ENCODE measurements at places on chromosomes 2 and 18. TPM values are rescaled to one million over a fixed set of nuclear protein-coding genes. Genes with fewer than 3 reads are reported as not detected.

- H3K27me3 ChIP-seq = no peaks in the 10 kb centered on the region
- DNase-seq = no peak
- no peaks in the 10 kb centered on the region for H3K36me3 ChIP-seq
- H3K4me3 ChIP-seq = no peak overlapping the region
These were observed 59.6 kb downstream of the SPIRE1 start for GRCh38 chr18:12598181-12598930.

DNA sequence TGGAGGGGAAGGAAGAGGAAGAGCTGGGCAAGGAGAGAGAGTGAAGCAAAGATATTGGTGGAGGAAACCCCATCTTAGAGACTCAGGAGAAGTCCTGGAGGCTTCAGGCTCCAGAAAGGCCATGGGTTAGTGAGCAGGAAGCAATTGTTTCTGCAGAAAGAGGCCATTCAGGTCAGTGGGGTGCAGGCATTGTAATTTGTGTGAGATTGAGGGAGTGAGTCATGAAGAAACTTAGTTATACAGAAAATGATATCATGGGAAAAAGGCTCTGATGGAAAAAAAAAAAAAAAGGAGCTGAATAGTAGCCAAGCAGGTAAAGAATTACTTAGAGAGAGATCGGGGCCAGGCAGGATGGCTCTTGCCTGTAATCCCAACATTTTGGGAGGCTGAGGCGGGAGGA, 4.0 kb downstream of the EMILIN2 start:
- no peak overlapping the region for H3K27ac ChIP-seq
- H3K4me3 ChIP-seq = no peak overlapping the region
- H3K36me3 ChIP-seq = no peaks in the 10 kb centered on the region
- DNase-seq = no peak
- peaks cover 14% of the 10 kb centered on the region for H3K27me3 ChIP-seq

- no peak overlapping the region for H3K27ac ChIP-seq
- no peaks in the 10 kb centered on the region for H3K27me3 ChIP-seq
- peak; percentile 31 for DNase-seq
- H3K4me1 ChIP-seq = no peaks in the 10 kb centered on the region
- no peak overlapping the region for H3K4me3 ChIP-seq
- no peaks in the 10 kb centered on the region for H3K36me3 ChIP-seq
These were observed 1029.1 kb upstream of the KLHL29 start for GRCh38 chr2:22355816-22356433.

DNA sequence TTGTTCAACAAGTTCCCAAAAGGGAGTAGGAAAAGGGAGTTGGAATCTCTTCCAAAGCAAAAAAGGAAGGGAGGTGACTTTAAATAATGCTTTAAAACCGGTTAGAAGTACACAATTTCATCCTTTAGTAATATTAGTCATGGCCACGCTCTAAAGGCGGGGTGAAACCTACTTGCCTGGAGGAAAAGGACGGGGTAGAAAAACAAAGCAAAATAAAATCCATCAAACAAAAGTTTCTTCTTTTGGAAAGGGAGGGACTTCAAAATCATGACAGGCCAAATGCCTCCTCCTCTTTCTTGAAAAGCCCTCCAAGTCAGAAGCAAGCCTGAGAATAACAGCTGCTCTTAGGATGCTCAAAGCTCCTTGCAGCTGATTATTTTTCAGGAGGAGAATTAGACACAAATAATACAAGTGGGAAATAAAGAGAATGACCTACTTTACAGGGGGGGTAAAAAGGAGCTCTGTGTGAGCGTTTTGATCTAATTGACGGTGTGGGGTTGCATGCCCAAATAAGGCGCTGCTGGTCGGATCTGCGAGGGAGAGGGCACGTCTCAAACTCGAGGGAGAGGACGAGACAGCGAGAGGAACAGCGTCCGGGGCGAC, 1.8 kb upstream of the NPAS2 start:
- peaks cover 14% of the 10 kb centered on the region for H3K27me3 ChIP-seq
- H3K27ac ChIP-seq = no peak overlapping the region
- H3K4me1 ChIP-seq = peaks cover 3% of the 10 kb centered on the region
- H3K36me3 ChIP-seq = no peaks in the 10 kb centered on the region
- H3K4me3 ChIP-seq = no peak overlapping the region

DNA sequence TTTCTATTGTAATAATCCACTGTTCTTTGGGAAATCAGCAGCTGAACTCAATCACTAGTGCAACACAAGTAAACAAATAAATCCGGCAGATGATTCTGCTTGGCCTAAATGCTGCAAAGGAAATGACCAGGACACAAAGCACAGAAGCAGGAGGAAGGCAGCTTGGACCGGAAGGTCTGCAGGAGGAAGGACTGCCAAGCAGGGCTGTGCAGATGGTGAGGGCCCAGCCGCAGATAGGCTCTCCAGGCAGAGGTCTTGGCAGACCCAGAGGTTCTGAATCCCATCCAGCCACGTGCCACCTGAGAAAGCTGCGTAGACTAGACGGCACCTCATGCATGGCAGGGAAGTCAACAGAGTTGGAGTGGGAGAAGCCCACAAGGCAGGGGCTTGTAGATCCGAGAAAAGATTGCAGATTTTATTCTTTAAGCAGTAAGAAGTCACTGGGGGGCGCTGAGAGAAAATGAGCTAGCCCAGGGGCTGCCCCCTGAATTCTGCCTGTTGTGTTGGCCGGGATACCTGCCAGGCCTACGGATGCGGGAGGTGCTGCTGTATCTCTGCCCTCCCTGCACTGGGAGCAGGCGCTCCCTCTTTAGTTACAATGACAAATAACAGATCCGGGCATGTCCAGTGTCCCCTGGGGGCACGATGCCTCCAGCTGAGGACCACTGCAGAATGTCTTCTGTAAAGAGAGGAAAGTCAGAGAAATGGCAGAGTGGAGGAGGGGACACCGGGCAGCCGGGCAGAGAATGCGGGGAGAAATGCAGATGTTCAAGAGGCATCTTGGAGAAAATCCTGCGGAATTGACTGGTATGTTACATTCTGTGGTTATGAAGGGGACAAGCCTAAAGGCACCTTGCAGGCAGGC, 153.5 kb downstream of the PXDN start:
- no peaks in the 10 kb centered on the region for H3K27me3 ChIP-seq
- H3K27ac ChIP-seq = no peak overlapping the region
- no peaks in the 10 kb centered on the region for H3K4me1 ChIP-seq
- no peaks in the 10 kb centered on the region for H3K36me3 ChIP-seq
- DNase-seq = no peak

GRCh38 chr2:20537423-20538307, 90.8 kb downstream of the RHOB start:
- no peaks in the 10 kb centered on the region for H3K4me1 ChIP-seq
- DNase-seq = no peak
- H3K27me3 ChIP-seq = no peaks in the 10 kb centered on the region
- no peak overlapping the region for H3K27ac ChIP-seq
- H3K4me3 ChIP-seq = no peak overlapping the region

- H3K27me3 ChIP-seq = no peaks in the 10 kb centered on the region
- no peaks in the 10 kb centered on the region for H3K4me1 ChIP-seq
- DNase-seq = no peak
- H3K4me3 ChIP-seq = no peak overlapping the region
- no peaks in the 10 kb centered on the region for H3K36me3 ChIP-seq
- no peak overlapping the region for H3K27ac ChIP-seq
These were observed 58.1 kb upstream of the DYNAP start for GRCh38 chr18:54532962-54533361.

DNA sequence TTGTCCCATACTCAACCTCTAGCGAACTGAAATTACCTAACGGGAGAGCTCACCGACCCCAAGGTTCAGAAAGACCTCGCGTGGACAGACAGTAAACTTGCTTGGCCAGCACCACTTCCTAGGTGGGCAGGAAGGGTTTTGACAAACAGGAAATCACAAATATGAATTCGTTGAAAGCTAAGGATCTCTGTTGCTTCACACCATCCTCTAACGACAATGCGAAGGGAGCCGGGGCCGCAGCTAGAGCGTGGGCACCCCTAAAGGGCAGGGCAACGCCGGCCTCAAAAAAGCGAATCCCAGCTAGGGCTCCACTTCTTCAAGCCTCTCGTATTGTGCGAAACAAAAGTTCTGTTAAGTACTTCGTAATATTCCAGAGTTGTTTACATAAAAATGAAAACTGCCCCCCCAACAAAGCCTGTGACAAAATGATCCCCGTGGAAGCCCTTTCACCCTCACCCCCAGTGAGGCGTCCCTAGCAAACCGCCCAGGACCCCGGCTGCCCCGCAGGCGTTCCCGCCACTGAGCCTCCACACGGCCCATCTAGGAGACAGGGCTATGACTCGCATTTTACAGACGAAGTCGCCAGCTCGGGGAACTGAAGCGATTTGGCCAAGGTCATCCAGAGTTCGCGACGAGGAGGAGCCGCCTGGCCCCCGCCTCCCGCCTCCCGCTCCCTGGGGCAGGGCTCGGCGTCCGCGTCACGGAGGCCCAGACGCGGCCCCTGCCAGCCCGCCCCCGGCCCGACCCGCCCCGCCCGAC, 548 bp downstream of the KANSL3 start:
- no peak for DNase-seq
- H3K4me3 ChIP-seq = peak overlapping the region; percentile 83

DNA sequence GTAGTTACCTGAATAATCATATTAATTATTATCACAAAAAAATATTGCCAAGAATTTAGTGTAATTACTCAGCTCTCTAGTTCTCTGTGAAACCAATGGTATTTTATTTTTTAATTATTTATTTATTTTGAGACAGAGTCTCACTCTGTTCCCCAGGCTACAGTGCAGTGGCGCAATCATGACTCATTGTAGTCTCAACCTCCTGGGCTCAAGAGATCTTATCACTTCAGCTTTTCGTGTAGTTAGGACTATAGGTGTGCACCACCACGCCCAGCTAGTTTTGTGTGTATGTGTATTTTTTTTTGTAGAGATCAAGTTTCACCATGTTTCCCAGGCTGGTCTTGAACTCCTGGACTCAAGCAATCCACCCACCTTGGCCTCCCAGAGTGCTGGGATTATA, 440.4 kb upstream of the CDH20 start:
- H3K27me3 ChIP-seq = no peaks in the 10 kb centered on the region
- DNase-seq = no peak
- no peak overlapping the region for H3K4me3 ChIP-seq
- H3K36me3 ChIP-seq = no peaks in the 10 kb centered on the region

DNA sequence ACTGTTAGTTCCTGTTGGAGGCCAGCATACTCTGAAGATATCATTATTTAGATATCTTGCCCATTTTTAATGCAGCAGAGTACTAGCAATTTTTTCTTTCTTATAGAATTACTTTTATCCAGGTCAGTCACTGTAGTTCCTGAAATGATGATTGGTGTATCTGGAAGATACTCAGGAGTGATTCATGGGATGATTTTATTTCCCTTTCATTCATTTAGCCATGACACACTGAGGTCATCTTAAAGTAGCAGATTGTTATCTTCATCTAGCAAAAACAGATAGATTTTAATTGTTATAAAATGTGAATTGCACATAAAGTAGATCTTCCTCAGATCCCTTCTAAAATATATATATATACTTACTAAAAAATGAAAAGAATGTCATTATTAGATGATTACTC, 109.1 kb downstream of the PIK3C3 start:
- peaks cover 12% of the 10 kb centered on the region for H3K36me3 ChIP-seq
- no peaks in the 10 kb centered on the region for H3K4me1 ChIP-seq
- H3K4me3 ChIP-seq = no peak overlapping the region
- no peak overlapping the region for H3K27ac ChIP-seq
- DNase-seq = no peak
- no peaks in the 10 kb centered on the region for H3K27me3 ChIP-seq

AGFG1 gene
- 83.3 TPM for total RNA-seq

CHST9 gene
- total RNA-seq = not detected

PROC gene
- total RNA-seq = 1.2 TPM

CLEC4F gene
- total RNA-seq = not detected

GAL3ST2 gene
- not detected for total RNA-seq

SKA1 gene
- 0.66 TPM for total RNA-seq

TNFAIP6 gene
- not detected for total RNA-seq
